ENCODE measurements at places on chromosomes 3 and 15.
A peak's percentile ranks its signal among the peaks of the same experiment; 100 is the strongest.

- peak; percentile 25 for DNase-seq
Observed at GRCh38 chr3:143329567-143330211, 210.1 kb downstream of the CHST2 start.

DNA sequence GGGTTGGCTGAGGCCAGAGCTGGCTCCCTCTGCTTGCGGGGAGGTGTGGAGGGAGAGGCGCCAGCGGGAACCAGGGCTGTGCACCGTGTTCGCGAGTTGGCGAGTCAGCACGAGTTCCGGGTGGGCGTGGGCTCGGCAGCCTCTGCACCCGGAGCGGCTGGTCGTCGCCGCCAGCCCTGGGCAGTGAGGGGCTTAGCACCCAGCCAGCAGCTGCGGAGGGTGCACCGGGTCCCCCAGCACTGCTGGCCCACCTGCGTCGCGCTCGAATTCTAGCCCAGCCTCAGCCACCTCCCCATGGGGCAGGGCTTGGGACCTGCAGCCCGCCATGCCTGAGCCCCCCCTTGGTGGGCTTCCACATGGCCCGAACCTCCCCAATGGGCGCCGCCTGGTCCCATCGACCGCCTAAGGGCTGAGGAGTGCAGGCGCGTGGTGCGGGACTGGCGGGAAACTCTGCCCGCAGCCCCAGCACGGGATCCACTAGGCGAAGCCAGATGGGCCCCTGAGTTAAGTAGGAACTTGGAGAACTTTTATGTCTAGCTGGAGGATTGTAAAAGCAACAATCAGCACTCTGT lies 125.6 kb downstream of the FRMD4B start:
- no peak for DNase-seq

GRCh38 chr3:155595371-155595770 lies 149.5 kb downstream of the PLCH1 start:
- no peak for DNase-seq

DNA sequence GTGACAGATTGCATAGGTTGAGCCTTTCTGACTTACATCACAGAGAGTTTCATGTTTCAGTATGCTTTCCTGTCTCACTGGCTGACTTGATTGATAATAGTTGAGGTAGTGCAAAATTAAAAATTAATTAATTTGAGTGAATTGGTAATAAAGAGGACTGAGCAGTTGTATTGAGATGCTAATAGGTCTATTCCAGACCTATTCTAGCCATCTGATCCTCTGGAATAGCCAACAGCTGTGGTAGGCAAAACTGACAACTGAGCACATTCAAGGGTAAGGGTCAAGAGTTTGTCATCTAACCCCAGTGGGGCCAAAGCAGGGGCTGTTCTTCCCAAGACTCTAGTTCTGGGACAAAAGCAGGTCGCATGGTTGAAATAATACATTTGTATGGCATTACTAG lies 132.4 kb downstream of the EPHA3 start:
- no peak for DNase-seq

GRCh38 chr3:31124373-31124772 lies 229.9 kb upstream of the GADL1 start:
- DNase-seq = no peak

- DNase-seq = no peak
Observed at GRCh38 chr3:108528459-108529252, 18.3 kb upstream of the MYH15 start.

DNA sequence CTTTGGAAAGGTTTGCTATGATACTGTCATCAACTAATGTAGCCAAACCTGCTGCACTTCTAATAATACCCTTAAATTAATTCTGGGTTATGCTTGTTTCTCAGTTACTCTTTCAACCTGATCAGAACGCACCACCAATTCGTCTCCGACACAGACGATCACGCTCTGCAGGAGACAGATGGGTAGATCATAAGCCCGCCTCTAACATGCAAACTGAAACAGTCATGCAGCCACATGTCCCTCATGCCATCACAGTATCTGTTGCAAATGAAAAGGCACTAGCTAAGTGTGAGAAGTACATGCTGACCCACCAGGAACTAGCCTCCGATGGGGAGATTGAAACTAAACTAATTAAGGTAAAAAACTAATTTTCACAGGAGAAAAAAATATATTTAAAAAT lies 7.9 kb upstream of the RPLP1 start:
- no peak for DNase-seq

DNA sequence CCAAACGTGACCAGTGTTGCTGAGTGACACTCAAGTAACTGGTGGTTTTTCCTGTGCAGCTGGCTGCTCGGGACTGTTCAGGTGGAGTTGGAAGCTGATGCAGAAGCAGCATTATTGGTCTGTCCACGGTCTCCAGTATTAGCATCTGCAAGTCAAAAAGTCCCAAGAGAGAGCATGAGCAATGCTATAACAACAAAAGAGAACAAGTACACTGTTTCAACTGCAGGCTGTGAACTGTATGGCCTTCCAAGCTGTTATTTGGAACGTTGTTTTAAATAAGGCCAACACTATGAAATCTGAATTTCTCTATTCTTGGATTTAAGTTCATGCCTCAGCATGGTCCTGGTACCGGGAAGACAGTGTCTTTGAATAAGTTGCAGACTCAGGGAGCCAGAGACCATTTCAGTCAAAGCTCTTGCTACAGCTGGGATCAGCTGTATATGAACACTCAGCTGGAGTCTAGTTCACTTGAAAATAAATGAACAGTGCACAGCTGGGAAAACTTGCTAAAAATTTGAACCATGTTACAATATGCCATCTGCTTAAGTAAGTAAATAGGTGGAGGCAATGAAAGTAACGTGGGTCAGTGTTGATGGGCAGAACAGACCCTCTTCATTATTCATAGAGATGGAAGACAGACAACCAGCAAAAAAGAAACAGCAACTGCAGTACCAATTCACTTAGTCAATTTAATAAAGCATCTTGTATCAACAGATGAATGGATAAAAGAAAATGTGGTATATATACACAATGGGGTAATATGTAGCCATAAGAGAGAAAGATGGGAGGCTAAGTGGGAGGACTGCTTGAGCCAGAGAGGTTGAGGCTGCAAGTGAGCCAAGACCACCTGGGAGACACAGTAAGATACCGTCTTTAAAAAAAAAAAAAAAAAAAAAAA lies 45.1 kb downstream of the NR1I2 start:
- DNase-seq = no peak

DNA sequence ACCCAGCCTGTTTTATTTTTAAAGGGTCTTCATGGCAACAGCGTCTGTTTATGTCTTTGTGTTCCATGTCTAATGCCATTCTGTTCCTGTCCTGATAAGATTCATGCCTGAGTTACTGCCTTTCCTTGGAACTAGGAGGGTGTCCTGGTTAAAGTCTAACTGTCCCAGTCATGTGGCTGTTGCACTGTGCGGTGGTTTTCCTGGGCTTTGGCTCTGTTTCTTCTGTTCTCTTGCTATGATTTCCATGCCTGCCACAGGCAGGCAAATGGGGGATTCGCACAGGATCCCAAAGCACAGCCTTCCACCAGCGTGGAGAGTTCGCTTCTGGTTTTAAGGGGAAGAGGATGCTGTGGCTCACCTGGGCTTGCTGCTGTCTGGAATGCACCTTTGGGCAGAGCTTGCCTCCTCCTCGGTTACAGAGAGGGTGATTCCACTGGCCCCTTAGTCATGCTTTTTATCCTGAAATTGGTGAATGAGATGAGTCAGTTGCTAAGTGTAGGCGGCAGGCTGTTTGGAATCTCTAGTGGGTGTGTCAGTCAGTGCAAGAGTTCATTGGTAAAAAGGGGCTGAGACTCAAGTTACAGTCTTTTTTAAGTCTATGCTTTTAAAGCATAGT lies 86.8 kb downstream of the CCK start:
- peak; percentile 83 for DNase-seq

- no peak for DNase-seq
Observed at GRCh38 chr15:82917249-82917648, 35.3 kb downstream of the HOMER2 start.

DNA sequence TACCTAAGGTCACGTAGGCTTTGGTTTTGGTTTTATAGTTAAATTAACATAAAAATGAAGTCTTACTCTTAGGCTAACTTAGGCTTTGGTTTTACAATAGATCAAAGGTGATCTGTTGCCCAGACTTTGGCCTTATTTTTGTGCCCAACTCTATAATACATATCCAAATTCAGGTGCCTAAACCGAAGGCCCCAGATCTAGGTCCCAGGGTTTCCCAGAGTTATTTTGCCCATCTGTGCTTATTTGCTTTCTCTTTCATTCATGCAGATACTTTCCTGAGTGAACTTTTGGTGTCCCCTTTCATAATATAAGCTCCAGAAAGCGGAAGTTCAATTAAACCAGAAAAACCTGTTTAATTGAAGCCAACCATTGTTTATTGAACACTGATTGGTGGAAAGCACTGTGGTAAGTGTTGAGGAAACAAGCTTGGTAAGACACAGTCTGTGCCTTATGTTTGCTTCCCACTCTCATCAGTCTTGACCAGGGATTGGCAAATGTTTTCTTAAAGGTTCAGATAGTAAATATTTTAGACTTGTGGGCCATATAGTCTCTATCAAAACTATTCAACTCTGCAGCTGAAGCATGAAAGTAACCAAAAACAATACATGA lies 209.7 kb downstream of the WDR72 start:
- DNase-seq = no peak

DNA sequence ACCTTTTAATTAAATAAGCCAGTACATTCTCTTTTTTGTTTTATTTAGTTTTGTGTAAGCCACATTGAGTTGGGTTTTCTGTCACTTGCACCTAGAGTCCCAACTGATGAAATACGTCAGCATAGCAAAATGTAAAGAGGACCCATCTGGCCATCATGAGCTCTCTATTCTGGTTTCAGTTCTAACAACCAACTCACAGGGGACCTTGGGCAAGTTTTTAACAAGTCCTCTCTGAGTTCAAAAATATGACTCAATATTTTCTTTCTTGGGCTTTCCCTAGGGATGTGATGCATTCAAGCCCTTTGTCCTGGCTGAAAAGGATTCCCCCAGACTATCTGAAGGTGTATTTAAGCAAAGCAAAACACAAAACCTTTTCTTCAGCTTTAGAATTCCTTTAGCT lies 32.9 kb downstream of the PLCH1 start:
- DNase-seq = peak; percentile 38

DNA sequence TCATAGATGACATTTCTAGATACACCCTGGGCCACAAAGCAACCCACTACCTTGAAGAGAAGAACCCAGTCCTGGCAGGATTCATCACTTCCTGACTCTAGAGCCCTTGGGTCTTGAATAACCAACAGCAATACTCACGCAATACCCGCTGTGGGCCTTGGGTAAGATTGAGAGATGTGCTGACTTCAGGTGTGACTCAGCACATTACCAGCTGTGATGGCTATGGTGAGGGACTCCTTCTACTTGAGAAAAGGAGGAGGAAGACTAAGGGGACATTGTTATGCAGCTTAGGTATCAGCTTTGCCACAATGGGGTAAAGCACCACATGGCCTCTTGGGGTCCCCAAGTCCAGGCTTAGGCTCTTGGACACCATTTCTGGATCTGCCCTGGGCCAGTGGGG lies 14.9 kb downstream of the C3orf33 start:
- peak; percentile 15 for DNase-seq

- DNase-seq = peak; percentile 47
Observed at GRCh38 chr3:12553921-12554391, 2.9 kb upstream of the MKRN2 start.

- DNase-seq = no peak
Observed at GRCh38 chr3:24201301-24201700, 256.2 kb downstream of the NR1D2 start.

DNA sequence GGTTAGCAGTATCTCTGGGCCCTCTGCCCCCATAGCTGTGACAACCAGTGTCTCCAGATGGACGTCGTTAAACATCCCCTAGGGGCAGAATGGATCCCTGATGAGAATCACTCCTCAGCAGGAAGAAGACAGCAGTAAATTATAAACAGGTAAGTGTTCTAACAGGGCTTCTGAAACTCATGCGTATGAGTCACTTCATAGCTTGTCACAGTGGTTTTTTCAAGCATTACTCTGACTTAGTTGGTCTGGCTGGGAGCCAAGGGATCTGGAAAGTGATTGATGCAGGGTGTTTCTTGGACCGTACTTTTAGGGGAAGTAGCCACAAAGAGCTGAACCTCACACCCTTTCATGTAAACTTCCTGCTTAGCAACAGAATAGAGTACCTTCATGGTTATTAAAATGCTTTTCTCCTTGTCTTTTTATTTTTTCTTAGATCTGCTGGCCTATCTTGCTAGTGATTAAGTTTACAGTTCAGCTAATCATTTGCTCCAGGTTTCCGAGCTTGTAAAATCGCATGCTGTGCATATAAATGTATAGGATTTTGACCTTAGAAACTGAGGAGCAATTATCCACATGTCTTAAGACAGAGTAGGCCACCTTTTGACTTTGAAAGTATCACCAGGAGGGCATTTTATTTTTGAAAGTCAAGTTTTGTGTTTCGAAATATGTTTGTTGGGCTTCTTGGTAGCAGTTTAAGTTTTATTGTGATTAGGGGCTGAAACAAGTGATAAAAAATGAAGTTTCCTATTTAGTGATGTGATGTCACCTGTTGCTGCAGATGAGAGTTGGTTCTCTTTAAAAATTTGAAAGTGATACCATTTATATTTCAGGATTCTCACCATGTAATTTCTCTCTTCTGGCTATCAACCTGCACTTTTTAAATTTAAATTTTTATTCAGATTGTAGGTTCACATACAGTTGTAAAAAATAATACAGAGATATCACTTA lies 333.9 kb downstream of the PTPRG start:
- peak; percentile 79 for DNase-seq

DNA sequence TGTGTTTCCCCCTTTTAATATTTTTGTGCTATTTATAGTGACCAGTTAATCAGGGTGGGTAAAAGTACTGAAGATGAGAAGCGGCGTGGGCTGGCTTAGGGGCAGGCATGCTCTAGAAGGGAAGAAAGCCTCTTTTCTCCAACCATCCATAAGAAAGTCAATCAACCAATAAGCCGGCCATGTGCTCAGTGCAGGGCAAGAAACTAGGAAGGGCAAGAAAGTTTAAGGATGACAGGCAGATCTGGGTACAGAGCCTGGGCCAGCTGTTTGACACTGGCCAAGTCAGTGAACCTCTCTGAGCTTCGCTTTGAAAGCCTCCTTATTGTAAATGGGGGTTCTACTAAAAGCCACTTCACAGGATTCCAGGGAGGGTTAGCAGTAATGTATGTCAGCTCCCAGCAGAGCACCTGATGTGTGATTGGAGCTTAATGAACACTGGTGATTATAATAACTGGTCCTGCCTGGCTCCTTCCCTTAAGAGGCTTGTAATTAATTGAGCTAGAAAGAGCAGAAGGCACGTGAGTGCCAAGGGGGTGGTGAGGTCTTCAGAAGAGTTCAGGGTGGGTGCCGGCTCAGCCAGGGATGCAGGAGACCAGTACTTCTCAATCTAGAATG lies 5.7 kb upstream of the CHRNA3 start:
- DNase-seq = no peak

GRCh38 chr15:67781907-67782690 lies 43.2 kb upstream of the SKOR1 start:
- no peak for DNase-seq

GRCh38 chr15:57064033-57064432 lies 145.6 kb downstream of the TCF12 start:
- no peak for DNase-seq

DNA sequence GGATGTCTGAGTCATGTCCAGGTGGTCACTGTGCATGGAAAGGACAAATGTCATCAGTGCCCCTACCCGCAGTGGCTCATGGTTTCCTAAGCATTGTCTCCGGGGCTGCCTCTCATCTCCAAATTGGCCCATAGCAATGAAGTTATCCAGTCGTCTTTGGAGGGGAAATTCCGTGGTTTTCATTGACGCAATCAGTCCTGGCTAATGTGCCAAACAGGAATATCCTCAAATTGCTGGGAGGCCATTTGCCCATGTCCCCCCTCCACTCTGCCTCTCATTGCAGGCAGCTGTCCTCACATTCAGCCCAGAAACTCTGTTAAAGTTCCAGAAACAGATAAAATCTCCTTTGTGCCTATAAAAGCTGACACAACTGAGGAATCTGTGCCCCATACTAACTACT lies 81.6 kb downstream of the MCTP2 start:
- DNase-seq = peak; percentile 48
